ENCODE measurements at places on chromosomes 11 and 22.

- no peak for DNase-seq
Measured at GRCh38 chr11:134802116-134802515, 390.1 kb upstream of the B3GAT1 start.

DNA sequence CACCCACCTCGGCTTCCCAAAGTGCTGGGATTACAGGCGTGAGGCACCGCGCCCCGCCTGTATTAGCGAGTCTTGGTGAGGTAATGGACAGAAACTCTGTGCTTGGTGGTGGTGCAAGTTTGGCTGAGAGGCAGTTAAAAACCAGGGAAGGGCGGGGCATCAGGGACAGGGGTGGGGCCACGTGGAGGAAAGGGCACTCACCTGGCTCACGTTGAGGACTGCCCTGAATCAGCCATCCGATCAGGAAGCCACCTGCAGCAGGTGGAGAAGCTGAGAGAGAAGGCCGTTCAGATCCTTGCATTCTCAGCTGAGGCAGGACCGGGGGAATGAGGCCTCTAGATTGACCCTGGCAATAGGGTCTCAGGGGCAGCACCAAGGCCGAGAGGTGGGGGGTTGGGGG lies 12.1 kb upstream of the CHRM1 start:
- no peak for DNase-seq

DNA sequence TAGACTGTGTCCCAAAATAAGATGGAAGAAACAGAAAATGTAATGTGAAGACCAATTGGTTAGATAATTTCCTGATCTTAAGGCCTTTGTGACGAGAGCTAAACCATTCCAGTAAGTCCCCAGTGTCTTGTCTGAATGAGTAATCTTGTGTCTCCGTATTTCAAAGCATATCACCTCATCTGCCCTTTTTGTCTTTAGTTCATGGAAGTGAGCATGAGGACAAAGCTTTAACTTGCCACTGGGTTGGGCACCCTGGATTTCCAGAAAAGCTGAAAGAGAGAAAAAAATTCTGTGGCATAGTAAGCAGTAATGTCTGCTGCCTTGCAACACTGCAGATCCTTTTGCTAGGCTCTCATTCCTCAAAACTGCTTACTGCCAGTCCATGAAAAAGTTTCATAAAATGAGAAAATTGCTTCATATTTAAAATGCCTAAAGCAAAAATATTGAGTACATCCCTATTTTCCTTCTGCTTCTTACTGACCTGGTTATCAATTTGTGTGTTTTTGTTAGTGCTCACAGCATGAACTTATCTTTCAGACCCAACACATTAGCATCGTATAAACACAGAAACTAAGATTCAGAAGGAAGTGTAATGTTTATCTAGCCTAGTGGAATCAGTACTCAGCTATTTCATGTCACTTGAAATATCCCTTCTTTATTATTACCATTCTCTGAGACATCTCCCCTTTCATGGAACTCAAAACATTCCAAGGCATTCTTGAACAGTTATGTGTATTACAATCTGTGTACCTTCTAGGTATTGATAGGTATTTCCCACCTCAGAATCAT lies 5.3 kb downstream of the CASP12 start:
- DNase-seq: no peak

DNA sequence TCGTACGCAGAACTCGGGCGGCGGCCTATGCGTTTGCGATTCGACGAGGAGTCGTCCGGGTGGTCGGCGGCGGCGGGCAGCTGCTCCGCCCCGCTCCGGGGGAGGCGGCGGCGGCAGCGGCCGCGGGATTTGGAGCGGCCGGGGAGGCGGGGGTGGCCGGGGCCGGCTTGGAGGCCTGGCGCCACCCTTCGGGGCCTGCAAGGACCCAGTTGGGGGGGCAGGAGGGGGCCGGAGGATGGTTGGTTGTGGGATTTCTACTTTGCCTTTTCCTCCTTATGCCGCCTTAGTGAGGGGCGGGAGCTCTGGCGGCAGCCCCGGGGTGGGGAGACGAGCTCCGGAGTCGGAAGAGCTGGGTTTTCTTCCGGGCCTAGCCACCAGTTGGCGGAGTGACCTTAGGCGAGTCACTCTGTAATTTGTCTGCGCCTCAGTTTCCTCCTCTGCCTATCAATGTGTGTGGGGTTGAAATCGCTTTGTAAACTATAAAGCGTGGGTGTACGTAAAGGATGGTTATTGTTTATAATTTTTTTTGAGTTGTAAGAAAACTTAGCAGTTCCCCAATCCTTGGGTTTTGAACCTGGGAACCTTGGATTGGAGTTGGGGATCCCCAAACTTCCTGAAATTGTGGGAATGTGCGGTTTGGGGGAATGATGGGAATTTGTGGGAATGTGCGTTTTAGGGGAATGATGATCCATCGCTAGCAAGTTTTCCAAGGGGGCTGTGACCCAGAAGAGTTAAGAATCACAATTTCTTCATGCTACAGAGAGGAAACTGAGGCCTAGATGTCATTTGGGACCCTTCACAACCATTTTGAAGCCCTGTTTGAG lies 679 bp downstream of the TUG1 start:
- DNase-seq: no peak

GRCh38 chr11:58787903-58788302 lies 56.2 kb upstream of the GLYAT start:
- no peak for DNase-seq

DNA sequence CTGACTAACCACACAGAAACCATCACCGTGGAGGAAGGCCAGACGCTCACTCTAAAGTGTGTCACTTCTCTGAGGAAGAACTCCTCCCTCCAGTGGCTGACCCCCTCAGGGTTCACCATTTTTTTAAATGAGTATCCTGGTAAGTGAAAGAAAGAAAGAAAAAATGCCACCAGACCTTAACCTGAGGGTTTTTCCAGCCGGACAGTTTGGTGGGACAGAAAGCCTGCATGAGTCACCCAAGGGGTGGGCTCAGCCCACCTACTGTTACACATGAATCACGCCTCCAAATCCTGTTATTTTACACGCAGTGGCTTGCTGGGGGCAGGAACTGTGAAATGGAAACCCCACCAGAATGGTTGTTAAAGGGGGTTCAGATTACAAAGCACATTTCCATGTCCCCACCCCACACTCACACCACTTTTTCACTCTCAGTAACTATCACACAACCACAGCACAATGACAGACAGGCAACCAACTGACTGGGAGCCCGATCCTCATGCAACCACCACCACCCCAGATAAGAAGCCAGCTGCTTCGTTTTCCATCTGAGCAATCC lies 11.9 kb downstream of the CRTAM start:
- no peak for DNase-seq

GRCh38 chr11:73383249-73384124 lies 7.3 kb downstream of the RELT start:
- DNase-seq: no peak

- DNase-seq: no peak
Measured at GRCh38 chr11:87972133-87972532, 203.1 kb downstream of the RAB38 start.

DNA sequence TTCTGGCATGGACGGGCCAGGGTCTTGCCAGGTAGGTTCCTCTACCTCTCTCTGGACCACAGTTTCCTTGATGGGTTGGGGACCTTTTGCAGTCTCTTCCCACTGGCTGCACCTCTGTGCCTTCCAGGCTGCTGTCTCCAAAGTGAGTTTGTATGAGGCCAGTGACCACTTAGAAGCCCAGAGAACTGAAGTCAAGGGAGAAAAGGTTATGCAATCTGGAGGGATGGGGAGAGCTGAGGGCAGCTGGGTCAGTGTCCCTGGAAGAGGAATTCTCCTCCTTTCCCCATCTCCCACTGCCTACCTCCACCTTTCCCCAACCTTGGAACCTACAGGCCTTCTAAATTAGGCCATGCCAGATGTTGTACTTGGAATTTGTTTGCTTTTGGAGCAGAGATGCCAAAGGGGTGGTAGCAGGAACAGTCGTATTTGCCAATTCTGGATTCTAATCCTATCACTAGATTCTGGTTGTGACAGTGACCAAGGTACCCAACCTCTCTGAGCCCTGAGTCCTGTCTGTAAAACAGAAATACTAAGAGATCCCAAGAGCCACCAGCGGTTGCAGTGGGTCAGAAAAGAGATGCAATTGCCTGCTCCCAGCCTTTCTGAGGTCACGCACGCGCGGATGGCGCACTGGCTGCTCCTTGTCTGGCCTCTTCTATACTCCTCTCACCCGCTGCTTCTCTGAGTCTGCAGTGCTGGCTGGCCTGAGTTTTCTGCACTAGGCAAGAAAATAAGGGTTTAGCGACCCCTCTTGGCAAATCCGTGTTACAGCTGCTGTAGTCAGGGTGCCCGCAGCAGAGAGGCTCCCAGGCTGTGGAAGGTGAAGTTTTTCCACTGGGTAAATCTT lies 10.7 kb upstream of the ACCSL start:
- DNase-seq: no peak

DNA sequence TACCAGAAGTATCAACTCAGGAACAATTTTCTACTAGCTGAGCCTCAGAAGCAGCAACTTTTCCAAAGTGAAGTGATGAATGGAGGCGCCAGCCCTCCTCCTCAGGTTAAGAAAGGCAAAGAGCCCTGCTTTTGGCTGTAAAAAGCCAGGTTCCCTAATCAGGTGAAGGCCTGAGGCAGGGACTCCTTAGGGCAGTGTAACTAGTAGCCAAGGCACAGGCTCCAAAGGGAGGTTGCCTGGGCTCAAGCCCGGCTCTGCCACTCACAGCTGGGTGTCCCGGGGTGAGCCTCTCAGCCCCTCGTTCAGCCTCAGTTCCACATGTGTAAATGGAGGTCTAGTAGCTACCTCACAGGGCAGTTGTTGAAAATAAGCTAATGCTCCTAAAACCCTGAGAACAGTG lies 19.5 kb downstream of the TSKU start:
- DNase-seq: no peak

GRCh38 chr11:32006799-32007388 lies 84.0 kb upstream of the RCN1 start:
- no peak for DNase-seq

DNA sequence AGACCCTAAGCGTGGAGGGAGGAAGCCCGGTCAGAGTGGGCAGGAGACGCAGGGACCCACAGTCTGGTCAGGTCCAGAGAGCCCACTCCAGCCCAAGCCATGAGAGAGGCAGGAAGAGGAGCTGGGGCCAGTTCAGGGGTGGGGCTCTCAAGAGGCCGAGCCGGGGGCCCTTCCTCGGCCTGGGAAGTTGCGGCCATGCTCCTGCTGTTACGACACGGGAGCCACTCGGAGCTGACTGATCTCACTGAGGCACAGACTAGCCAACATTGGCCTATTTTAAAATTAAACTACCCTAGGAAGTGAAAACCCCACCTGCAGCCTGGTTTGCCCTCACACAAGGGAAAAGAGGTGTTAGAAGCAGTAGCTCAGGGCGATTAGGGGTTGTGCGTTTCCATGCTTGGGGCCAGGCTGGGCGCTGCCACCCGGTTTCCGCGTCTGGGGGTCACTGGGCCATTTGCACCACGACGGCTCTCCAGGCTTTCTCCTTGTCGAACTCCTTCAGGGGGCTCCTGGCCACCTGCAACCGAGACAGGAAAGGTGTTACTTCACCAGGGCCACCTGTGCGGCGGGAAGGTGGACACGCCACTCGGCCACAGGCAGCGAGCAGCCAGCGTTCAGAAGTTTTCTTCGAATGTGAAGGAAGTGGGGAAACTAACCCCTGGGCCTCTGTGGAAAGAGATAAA lies 3.2 kb upstream of the TTLL8 start:
- DNase-seq: no peak

- no peak for DNase-seq
Measured at GRCh38 chr11:46339816-46340215, 7.4 kb upstream of the DGKZ start.

GRCh38 chr11:82560836-82561235 lies 172.8 kb downstream of the FAM181B start:
- DNase-seq: no peak

GRCh38 chr22:30424534-30425326 lies 838 bp upstream of the MTFP1 start:
- no peak for DNase-seq

DNA sequence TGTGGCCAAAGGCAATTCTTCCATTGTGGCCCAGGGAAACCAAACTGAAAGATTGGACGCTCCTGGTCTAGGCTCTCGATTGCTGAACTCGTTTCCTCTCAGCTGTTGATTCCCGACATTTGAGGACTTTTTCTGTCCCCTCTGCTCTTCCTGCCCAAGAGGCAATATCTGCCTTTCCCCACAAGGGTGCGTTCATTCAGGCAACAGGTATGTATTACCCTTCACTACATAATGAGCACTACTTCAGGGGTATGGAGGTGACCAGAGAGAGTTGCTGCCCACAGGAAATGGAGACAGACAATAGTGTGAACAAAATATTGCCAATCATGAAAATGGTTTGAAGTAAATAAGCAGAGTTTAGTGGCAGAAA lies 8.2 kb downstream of the PTH start:
- no peak for DNase-seq

- DNase-seq: no peak
Measured at GRCh38 chr11:75627906-75628668, 40.8 kb downstream of the MAP6 start.
